RWPE1 (cell line): ENCODE measurements at places on chromosomes 3 and 15.

- no peak for DNase-seq
Observed at GRCh38 chr3:173030273-173030672, 110.8 kb downstream of the SPATA16 start.

GRCh38 chr15:29044503-29044901 lies 158.7 kb downstream of the APBA2 start:
- DNase-seq = no peak

DNA sequence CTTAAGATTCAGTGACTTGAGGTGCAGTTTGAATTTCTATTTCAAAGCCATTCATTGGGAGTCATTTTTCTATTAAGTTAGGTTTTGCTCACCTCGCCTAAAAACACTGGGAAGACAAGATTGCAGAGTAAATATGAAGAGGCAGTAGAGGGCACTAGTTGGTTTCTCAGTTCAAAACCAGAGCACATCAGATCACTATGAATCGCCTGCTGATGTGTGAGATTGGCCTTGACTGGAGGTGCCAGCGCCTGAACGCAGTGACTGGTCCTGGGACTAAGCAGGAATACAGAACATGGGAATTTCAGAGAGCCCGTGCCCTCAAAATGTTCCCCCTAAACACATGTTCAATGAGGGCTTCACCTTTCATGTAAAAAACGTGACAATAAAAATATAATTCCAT lies 229.0 kb downstream of the ITPR1 start:
- DNase-seq = peak; percentile 55

DNA sequence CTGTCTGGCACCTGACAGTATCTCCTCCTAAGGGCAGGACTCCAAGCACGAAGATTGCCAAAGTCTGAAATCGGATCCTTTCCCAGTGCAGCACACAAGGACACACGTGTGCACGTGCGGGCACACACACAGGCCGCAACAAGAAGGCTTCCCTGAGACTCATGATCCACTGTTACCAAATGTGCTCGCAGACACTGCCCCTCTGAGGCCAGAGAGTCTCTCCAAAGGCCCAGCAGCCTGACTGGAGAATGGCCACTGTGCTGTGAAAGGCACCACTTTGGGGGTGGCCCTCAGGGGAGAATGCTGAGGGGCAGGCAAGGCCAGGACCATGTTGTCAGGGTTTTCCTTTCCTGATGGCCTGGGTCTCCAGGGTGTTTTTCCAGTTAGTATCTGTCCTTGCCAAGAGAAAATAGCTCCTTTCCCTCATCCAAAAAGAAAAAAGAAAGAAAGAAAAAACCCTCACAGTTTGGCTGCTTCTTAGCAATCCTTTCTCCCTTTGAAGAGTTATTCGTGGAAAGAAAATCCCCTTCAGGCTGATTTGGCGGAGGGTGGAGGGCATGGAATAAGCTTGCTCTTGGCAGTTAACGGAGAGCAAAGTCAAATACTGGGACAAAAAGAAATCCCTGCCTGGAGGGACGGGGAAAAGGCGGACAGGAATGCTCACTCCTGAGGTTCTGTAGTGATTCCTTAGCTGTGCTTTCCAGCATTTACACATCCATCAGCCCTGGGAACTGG lies 112.2 kb upstream of the ETV5 start:
- DNase-seq = no peak

DNA sequence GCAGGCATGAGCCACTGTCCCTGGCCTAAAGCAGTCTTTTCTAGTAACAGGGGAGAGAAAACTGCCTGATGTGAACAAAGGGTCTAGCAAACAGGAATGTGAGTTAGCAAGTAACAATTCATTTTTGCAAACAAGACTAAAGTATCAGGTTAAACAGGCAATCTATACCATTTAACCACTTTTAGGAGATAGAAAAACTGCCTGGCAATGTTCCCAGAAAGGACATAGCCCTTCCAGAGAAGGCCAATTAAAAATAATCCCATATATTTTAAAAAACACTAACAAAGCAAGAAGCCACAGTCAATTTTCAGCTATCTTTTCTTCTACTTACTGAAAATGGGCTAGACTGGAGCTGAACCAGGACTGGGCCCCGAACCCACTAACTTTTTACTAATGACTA lies 6.3 kb downstream of the RBSN start:
- no peak for DNase-seq

DNA sequence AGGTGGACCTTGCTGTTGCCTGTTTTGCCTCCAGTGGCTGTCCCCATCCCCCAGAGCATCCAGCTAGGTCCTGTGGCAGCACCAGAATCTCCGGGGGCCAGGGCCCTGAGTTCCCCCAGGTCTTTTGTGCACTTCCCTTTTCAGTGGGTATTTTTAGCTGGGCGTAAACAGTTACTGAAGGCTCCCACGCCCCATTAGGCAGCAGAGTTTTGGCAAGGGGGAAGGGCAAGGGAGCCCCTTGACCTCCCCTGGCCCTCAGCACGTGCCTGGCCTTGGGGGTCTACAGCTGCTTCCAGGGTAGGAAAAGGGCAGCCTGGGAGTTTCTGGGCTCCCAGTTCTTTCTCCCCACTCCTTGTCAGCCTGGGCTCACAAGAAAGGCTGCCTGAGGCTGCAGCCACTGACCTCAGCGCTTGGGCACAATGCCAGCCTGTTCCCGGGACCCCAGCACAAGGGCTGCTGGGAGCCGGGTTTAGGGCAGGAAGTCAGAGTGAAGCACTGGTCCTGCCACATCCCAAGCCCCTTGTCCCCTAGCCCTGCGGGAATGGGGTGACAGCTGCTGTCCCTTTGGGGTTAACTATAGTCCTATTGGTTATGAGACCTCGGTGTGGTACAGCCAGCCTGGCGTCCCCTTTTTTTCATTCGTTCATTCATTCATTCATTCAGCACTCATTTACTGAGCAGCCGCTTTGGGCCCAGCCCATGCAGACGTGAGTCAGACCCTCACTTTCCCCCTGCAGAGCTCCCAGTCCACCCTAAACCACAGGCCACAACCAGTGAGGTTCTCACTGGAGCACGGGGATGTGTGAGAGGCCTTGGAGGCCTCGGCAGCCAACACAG lies 8.4 kb downstream of the CSK start:
- DNase-seq = no peak

DNA sequence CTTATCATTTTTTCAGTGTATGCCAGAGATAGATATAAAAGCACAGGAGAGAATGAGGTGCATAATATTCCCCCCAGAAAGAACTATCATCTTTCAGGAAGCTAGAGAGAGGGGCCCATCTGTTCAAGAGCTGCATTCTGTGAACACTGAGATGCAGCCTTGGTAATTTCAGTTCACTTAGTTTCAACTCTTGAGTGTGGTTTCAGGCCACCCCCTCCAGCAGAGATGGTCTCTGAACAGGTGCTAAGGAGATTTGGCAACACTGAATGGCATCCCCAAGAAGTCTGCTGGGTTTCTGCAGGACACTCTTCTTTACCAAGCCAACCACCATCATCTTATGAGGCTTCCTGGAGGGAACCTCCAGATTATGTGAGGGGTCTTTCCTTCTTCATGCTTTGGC lies 30.4 kb upstream of the LIMD1 start:
- no peak for DNase-seq

DNA sequence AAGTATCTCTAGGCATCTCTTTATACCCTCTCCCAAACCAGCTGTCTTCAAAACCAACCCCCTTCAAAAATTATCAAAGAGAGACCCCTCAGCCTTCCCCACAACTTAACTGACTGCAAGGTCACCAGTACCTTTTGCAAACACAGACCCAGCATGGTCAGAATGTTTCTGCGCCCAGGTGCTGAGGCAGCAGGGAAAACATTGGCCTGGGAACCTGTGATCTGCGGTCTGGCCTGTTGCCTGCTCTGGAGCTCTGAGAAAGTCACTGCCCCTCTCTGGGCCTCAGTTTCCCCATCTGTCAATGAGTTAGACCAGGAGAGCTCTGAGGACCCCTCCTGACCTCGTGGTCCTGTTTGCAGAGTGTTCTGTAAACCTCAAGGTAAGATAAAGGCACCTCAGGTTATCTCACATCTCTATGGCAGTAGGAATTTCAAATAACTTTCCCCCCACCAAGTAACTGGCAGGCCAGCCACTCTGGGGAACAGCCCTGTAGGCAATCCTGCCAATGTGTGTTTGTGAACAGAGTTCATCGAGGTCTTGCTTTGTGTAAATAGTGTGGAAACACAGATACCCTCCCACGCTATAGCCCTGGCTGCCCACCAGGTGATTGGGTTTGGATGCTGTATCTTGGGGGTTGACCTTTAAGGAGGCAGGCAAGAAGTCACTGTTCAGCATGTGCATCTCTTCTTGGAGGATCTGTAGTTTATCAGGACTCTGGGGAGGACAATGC lies 50.0 kb upstream of the SMAD6 start:
- no peak for DNase-seq

DNA sequence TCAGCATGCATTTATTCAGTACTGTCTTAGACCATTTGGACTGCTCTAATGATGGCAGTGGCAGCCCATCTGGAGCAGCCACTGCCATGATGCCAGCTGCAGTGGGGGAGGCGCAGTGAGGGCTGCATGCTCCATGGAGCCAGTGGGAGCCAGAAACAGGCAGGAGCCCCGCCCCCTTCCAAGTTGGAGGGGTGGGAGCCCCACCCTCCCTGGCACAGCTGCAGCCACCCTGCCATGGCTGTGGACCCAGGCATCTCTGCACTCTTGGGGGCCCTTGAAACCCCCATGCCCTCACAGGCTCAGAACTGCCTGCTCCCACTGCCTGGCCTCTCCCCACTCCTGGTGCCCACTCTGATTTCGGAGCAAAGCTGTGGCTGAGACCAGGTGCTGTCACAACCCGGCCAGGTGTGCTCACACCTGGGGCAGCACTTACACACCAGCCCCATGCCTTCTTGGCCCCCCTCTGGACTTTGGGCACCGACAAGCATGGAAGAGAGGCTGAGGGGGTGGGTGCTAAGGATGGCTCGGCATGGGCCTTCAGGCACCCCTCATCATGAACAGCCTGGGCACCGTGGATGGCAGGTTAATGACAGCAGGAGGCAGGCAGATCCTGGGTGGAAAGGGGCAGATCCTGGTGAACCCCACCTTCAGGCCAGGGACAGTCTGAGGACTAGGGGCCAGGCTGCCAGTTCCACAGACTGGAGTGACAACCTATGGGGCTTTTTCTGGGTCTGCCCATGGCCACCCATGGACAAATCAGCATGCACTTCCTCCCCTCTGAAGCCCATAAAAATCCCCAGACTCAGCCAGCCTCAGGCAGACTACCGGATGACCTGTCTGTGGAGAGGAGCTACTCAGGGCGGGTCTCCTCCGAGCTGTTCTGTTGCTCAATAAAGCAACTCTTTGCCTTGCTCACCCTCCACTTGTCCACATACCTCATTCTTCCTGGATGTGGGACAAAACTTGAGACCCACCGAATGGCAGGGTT lies 18.3 kb downstream of the TBC1D21 start:
- DNase-seq = no peak

DNA sequence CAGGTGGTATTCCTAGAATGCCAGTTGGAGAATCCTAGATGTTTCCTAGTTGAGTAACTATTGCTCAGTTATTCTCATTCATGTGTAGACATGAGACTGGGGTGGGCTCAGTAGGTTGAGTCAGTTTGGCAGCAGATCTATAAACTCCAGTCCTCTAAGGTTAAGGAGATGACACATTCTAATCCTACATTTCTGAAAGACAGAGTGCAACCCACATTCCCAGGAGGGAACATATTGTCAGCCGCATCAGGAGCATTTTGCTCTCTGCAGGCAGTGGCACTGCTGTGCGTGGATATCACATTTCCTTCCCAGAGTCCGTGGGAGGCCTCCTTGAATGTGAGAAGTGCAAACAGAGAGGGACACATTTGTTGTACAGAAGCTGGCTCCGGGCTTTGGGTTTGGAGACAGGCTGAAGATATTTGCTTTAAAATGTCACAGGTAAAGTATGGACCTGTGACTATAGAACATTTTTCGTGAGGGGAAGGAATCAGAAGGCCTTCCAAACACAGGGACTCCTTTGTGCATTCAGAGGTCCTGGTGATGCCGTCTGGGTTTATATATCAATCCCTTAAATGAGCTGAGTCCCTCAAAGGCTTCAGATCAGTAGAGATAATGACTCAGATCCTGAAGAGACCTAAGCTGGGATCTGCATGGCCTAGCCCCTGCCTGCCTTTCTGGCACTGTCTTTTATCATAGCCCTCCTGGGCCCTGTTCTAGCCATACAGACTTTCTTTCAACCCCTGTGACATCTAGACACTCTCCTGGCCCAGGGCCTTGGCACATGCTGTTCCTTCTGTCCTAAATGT lies 156.5 kb downstream of the CADPS start:
- DNase-seq = peak; percentile 74

DNA sequence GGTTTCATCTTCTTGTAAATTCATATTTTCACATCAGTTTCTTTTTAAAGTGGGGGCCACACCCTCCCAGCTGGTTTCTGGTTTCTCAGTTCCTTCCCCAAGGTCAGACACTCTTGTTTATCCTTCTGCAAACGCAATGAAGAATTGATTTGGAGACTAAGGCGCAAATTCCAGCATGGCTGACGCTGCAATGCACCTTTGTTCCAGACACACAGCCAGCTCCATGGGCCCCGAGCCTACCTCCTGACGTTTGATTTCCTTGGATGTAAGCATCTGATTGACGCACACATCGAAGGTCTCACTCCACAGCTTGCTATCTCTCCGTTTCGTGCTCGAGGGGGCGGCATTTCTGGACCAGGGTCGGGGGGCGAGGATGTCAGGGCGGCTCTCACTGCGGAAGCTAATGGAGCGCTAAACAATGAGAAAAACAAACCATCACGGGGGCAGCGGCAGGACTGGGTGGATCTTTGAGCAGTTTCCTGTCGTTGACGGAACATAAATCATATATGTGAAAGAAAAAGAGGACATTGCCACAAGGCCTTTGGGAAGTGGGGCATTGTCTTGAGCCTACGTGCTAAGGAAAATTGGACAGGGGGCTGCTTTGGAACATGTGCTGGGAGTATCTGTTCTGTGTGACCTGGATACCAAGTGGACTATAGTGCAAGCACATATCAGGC lies 46.9 kb downstream of the ARHGEF3 start:
- no peak for DNase-seq

DNA sequence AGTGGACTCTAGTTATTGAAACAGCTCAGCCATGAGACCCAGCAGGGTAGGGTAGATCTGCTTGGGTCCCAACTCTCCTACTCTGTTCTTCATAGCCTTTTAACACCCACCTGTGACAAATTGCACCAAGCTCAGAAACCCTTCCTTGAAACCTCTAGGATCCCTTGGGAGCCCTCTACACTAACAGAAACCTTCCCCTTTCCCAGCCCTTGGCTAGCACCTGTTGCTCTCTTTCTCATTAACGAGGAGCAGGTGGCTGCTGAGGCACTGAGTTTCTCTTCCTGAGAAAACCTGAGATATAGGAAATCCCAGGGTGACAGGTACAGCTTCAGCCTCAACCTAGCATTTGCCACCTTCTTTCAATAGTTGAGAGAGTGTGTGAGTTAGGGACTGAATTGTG lies 88.3 kb upstream of the CLSTN2 start:
- DNase-seq = no peak

GRCh38 chr3:126578702-126579101 lies 20.0 kb upstream of the C3orf22 start:
- DNase-seq = no peak

GRCh38 chr3:143851331-143852017 lies 3.2 kb upstream of the SLC9A9 start:
- DNase-seq = no peak
